ENCODE measurements at places on chromosomes 7 and 10.

GRCh38 chr10:49761201-49761788 is 828 bp downstream of the OGDHL start:
- no peak for DNase-seq

DNA sequence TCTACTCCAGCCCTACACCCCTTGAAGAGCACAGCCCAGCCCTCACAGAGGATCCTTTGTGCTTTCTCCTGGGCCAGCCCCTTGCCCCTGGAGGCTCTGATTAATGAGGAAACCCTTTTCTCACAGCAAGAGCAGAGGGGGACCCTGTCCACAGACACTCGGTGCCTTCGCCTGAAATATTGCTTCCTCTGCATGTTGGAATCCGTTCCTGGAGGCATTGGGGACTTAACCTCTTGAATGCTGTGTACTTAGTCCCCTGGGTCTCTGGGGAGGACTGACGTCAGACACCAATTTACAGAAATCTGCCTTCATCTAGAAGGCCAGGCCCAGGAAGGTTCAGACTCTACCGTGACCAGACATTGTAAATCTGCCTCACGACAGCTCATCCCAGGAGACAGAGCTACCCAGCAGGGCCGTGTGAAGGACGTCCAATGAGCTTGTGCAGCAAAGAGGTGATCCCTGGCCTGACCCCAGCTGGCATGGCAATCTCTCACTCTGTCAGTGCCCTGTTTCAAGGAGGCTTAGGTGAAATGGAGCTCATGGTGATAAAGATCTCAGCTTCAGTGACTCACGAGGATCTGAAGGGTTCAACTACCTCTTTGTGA is 8.1 kb upstream of the TMEM72 start:
- no peak for DNase-seq

DNA sequence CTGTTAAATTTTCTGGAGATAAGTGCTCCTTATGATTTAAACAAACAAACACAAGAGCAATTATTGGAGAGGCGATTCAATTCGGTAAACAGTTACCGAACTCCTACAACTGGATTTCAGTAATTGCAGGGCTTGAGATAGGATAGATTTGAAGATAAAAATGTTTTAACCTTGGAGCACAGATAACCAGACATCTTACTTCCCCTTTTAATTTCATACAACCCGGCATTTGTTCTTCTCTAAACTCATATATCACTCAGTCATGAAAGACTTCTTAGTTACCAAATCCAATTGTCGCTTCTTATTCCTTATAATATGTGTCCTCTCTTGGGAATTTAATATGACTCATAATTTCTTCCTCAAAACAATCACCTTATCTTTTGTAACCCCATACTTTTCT is 235.9 kb upstream of the CSTF2T start:
- DNase-seq: no peak

GRCh38 chr10:18401416-18402195 is 249.8 kb downstream of the NSUN6 start:
- no peak for DNase-seq

GRCh38 chr7:6168477-6168868 is 104.0 kb downstream of the CYTH3 start:
- DNase-seq: no peak

DNA sequence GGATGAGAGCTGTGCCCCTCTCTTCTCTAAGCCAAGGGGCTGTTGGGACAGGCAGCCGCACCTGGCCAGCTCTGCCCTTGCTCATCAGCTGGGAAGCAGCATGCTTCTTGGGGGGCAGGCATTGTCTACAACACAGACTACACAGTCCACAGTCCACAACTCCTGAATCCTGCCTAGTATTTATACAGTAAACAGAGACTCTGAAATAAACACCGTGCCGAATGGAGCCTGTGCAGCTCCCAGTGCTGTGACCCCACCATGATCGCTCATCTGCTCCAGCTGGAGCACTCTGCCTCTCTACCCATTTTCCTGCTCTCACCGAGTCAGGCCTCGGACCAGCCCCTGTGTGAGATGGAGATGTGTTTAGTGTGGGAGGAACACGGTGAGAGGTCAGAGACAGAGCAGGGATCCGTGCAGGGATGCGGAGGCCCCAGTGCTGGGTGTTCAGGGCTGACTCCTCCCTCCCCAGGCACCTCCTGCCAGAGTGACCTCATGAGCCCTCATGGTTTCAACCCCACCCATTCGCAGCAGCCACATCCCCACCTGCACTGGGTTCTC is 608.0 kb downstream of the DNAJB6 start:
- no peak for DNase-seq

DNA sequence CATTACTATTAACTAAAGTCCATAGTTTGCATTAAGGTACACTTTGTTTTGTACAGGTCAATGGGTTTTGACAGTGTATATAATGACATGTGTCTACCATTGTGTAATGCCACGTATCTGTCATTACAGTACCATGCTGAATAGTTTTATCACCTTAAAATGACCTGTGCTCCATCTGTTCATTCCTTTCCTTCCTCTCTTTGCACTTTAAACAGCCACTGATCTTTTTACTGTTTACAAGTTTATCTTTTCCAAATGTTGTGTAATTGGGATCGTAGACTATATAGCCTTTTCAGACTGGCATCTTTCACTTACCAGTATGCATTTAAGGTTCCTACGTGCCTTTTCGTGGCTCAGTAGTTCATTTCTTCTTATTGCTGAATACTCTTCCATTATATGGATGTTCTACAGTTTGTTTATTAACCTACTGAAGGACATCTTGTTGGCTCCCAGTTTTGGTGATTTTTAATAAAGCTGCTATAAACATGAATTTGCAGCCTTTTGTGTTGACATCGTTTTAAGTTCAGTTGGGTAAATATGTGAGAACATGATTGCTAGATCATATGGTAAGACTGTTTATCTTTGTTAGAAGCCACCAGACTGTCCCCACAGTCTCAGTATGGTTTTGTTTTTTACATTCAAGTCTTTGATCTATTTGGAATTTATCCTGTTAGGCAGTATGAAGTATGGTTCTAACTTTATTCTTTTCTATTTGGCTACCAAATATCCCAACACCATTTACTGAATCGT is 24.7 kb downstream of the STAM start:
- DNase-seq: no peak

- no peak for DNase-seq
These were observed 123.1 kb downstream of the CCNY start for GRCh38 chr10:35459449-35459847.

GRCh38 chr7:120988591-120989256 is at the start of gene CPED1:
Gene CPED1, plus strand, starts transcription at chr7:120988711. Its CDS starts 911 bp downstream, at chr7:120989622.
- peak; percentile 10 for DNase-seq

DNA sequence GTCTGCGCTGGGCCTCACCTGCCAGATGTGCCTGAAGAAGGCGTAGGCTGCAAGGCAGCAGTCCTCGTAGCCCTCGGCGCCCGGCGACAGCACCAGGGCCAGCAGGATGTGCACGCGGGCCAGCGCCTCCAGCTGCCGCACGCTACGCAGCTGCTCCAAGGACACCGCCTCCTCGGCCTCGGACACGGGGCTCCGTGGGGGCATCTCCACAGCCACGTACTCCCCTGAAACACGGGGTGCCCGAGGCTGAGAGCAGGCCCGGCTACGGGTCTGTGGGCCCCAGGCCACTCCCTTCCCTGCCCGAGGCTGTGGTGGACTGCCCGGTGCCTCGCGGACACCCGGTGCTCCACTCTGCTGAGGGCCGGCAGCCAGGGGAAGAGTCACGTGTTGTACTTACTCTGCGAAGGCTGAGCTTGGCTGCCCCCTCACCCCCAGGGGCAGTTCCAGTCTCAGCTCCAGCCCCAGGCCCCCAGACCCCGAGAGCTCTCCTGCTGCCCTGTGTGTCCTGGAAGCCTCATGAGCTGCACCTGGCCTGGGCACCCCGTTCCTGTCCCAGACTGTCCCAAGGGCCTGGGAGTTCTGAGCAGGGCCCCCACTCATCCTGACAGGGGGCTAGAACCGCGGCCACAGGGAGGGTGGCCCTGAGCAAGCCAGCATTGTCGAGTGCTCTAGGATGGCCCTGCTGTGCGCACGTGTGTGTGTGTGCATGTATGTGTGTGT is 62.8 kb downstream of the CFAP46 start:
- no peak for DNase-seq

DNA sequence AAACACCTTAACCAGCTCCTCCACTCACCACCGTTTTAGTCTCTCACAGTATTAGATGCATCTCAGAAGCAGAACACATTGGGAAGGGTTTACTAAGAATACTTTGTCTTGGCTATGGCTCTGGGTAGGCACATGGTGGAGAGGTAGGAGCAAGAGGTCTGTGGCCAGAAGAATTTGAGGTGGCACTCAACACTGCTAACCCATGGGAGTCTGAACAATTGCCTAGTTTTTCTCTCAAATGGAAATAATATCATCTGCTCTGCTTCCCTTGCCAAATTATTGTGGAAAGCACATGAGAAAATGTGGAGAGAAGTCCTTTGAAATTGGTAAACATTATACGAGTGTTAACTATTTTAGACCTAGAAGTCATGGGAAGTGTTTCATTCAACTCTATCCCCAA is 214.3 kb downstream of the SKAP2 start:
- DNase-seq: no peak

DNA sequence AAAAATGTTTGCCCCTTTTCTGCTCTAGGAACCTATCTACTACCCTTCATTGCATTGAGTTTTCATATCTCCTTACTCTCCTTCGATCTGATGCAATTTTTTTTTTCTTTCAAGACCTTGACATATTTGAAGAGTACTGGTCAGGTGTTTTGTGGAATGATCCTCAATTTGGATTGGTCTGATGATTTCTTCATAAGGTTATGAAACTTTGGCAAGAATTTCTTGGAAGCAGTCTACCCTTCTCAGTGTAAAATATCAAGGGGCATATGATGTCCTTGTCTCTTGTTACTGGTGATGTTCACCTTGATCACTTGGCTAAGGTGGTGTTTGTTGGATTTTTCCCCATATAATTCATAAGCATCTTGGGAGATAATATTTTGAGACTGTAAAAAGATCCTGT is 64.7 kb downstream of the CPED1 start:
- DNase-seq: no peak

- DNase-seq: no peak
These were observed 59.1 kb upstream of the INPP5A start for GRCh38 chr10:132478341-132479023.

DNA sequence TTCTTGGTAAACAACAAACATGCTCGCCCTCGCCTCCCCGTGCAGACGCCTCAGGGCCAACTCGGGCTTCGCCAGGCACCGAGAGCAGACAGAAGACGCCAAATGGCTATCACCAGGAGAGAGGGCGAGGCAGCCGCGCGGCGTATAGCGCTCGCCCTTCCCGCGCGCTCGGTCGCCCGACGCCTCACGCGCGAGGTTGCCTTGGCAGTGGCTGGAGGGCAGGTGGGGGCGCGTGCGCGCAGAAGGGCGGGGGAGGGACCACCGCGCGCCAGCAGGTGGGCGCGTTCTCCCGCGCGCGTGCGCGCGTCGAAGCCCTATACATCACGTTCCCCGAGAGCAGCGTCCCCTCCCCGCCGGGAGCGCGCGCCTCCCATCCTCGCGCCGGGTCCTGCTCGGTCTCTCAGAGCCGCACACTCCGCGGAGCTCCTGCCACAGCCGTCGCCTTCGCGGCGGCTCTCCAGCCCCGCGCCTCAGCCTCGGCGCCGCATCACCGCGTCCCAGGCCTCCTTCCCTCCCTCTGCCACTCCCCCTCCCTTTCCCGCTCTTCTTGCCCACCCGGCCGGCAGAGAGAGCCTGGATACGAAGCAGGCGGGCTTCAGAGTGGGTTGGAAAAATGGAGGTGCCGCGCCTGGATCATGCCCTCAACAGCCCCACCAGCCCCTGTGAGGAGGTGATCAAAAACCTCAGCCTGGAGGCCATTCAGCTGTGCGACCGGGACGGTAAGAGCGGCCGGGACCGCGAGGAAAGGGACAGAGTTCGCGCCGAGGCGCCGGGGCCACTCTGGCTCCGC is at the start of gene PHYHIPL:
PHYHIPL (plus strand) TSS at position 403 of the 790 bp plus-strand sequence; CDS start at position 614, 211 bp downstream.
- DNase-seq: no peak

- DNase-seq: no peak
These were observed 112.7 kb downstream of the ICA1 start for GRCh38 chr7:8149222-8149621.

- DNase-seq: no peak
These were observed 1.5 kb upstream of the FERD3L start for GRCh38 chr7:19146699-19147098.

DNA sequence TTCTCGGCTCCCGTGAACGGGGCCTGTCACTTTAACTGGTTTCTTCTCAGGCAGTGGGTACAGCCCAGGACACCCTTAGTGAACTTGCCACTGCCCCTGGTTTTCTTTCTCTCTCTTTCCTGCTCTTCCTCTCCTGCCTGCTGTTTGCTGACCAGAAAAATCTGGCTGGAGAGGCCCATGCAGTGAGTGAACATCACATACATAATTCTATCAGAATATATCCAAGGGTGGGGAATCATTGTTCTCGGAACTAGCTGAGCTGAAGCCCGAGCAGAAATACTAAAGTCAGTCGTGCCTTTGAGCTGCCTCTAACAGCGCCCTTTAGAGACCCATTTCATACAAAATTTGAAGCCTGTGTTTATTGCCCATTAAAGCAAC is 501.5 kb upstream of the GALNT17 start:
- no peak for DNase-seq

- no peak for DNase-seq
These were observed 11.9 kb downstream of the RAB11FIP2 start for GRCh38 chr10:118034791-118035261.

DNA sequence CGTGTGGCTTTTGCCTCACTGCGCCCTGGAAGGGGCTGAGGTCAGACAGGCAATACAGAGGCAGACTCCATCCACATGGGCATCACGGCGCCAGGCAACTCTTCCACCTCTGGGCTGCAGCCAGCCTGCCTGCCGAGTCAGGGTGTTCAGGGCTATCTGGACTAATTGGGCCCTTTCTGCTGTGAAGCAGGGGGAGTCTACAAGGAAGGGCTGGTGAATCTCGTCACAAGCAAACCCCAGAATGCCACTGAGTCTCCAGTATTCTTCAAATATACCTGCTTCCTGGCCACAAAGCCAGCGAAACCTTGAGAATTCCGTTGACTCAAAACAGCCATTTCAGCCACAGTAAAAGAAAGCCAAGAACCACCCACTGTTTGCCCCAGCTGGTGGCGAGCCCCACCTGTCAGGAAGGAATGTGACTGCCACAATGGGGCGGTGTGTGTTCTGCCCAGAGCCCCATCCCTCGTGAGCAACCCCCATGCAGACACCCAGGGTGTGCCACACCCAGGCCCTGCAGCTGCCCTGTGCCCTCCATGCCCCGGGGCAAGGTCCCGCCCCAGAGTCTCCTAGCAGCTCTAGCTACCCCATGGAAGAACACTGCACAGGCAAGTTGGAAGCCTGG is 117.3 kb downstream of the FAM53B start:
- DNase-seq: peak; percentile 42

GRCh38 chr7:71422104-71422503 is 290.2 kb downstream of the GALNT17 start:
- no peak for DNase-seq

- DNase-seq: no peak
These were observed 132.5 kb downstream of the SORBS1 start for GRCh38 chr10:95428701-95429100.

Data from activated T-helper 1 cell treated with anti-CD3 and anti-CD28 coated beads, Interleukin-12 subunit alpha, Interleukin-12 subunit beta, Interleukin-2, Interleukin-4 antibody, amounts not matched to agents 30 ng/mL and 10 ng/mL and 1 ng/mL, durations not matched to agents 14 hours and 24 hours and 36 hours (primary cell).